ENCODE measurements at places on chromosomes 16 and 17. TPM values are rescaled to one million over a fixed set of nuclear protein-coding genes. Genes with fewer than 3 reads are reported as not detected.

Gene CUEDC1
- total RNA-seq = 36.8 TPM

Gene AGRP
- not detected for total RNA-seq

Gene ATP2C2
- not detected for total RNA-seq

Gene MYH13
- not detected for total RNA-seq

Gene CX3CL1
- 4.8 TPM for total RNA-seq

Gene CD300LB
- total RNA-seq = not detected

Gene GAS2L2
- not detected for total RNA-seq

Gene CCL17
- not detected for total RNA-seq

Gene KCNJ18
- total RNA-seq = not detected

Gene LPO
- total RNA-seq = not detected

Gene CCL2
- total RNA-seq = 40.7 TPM

Gene ARHGAP44
- total RNA-seq = 2.8 TPM

GRCh38 chr17:4499431-4500190 is 930 bp downstream of the SPNS2 start:
- DNase-seq = no peak
- peaks cover 55% of the 10 kb centered on the region for H3K27me3 ChIP-seq
- H3K27ac ChIP-seq = peak overlapping the region; percentile 45
- H3K4me3 ChIP-seq = peak overlapping the region; percentile 46
- H3K36me3 ChIP-seq = no peaks in the 10 kb centered on the region

DNA sequence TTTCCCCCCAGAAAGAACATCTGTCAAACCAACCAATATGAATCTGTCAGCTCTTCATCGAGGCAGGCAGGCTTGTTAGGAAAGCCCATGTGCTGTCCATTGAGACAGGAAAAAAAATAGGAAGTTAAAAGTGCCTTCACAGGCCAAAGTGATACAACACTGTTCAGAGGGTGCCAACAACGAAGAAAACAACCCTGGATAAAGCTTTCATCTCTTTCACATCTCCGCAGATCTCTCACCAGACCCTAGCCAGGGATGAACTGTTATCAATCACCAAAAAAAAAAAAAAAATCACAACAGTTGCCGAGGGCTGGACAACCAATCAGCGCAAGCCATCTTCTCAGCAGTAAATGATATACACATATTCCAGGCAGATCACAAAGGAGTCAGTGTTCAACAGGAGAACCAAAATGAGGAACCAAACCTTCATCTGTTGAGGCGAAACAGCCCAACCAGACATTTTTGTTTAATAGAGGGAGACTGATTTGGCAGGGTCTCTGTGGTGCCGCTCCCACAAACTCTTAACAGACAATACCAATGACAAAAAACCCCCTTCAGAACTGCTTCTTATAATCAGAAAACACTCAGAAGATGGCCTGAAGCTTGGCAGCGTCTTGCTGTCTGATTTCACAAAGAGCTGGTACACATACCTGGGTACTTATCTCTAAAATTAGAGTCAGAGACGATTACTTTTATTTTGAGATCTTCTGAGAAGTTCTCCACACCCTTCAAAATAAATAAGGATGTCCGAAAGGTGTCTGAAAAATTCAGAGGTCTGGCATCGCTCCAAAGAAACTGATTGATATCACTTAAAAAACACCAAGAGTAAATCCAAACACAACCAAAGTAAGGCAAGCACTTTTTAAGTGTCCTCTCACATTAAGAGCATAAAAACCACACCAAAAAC is 1.8 kb downstream of the MAP3K14 start:
- peaks cover 90% of the 10 kb centered on the region for H3K4me1 ChIP-seq
- H3K27ac ChIP-seq = peak overlapping the region; percentile 98
- no peak for DNase-seq
- peak overlapping the region; percentile 93 for H3K4me3 ChIP-seq
- H3K36me3 ChIP-seq = no peaks in the 10 kb centered on the region

GRCh38 chr16:5427571-5427970 is 330.0 kb upstream of the EEF2KMT start:
- H3K27ac ChIP-seq = no peak overlapping the region
- no peaks in the 10 kb centered on the region for H3K4me1 ChIP-seq
- no peak overlapping the region for H3K4me3 ChIP-seq
- H3K27me3 ChIP-seq = no peaks in the 10 kb centered on the region

DNA sequence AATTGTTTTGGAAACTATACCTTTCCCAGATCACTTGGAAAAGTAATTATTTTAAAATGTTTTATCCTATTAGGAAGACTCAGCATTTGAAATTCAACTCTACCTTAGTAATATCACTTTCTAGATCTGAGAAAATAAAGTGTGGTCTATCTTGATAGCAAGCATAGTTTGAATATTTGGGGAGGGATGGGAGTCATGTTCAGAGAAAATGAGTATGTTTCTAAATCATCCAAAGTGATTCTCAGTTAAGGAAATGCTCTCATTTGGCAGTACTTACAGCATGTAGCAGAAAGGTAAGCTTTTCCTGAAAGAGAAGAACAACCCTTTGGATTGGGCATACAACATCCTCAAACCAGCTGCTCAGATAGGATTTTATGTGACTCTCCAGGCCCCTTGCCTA is 6.9 kb downstream of the C17orf75 start:
- no peak overlapping the region for H3K4me3 ChIP-seq
- no peak overlapping the region for H3K27ac ChIP-seq
- no peak for DNase-seq
- no peaks in the 10 kb centered on the region for H3K4me1 ChIP-seq
- H3K36me3 ChIP-seq = peaks cover 11% of the 10 kb centered on the region

DNA sequence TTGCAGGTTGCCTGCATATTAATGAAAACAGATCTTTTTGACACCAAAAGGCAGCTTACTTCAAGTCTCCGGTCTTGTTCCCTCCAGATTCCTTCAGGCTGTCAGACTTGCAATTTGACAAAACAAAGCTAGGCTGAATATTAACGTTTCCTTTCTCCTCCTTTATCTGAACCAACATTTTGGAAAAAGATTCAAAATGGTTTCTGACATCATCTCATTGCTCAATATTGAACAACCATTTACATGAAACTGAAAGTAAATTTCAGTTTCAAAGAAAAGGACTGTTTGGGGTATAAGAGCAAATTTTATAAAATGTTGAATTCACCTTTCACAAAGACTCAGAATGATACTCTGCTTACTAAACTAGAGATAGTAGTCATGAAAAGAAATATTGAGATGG is 521.8 kb downstream of the KCNJ2 start:
- no peaks in the 10 kb centered on the region for H3K27me3 ChIP-seq
- H3K4me1 ChIP-seq = no peaks in the 10 kb centered on the region
- H3K36me3 ChIP-seq = no peaks in the 10 kb centered on the region
- no peak overlapping the region for H3K4me3 ChIP-seq

GRCh38 chr16:70702624-70703023 is 16.8 kb upstream of the MTSS2 start:
- no peaks in the 10 kb centered on the region for H3K36me3 ChIP-seq
- no peak for DNase-seq
- H3K27ac ChIP-seq = peak overlapping the region; percentile 92
- H3K4me1 ChIP-seq = peaks cover 97% of the 10 kb centered on the region
- no peak overlapping the region for H3K4me3 ChIP-seq
- no peaks in the 10 kb centered on the region for H3K27me3 ChIP-seq

- H3K4me1 ChIP-seq = no peaks in the 10 kb centered on the region
- no peaks in the 10 kb centered on the region for H3K36me3 ChIP-seq
- no peak overlapping the region for H3K27ac ChIP-seq
- no peaks in the 10 kb centered on the region for H3K27me3 ChIP-seq
- no peak for DNase-seq
Observed at GRCh38 chr16:68778551-68779231, 41.6 kb downstream of the CDH1 start.

- DNase-seq = no peak
- no peaks in the 10 kb centered on the region for H3K4me1 ChIP-seq
- no peak overlapping the region for H3K27ac ChIP-seq
- no peak overlapping the region for H3K4me3 ChIP-seq
- H3K27me3 ChIP-seq = no peaks in the 10 kb centered on the region
Observed at GRCh38 chr16:77838597-77839255, 50.4 kb downstream of the VAT1L start.

GRCh38 chr17:75011401-75012095 is 922 bp upstream of the MRPL58 start:
- peak overlapping the region; percentile 80 for H3K4me3 ChIP-seq
- no peaks in the 10 kb centered on the region for H3K36me3 ChIP-seq
- peaks cover 28% of the 10 kb centered on the region for H3K4me1 ChIP-seq
- H3K27me3 ChIP-seq = no peaks in the 10 kb centered on the region
- peak overlapping the region; percentile 97 for H3K27ac ChIP-seq

All from sigmoid colon (tissue), 7 donors.